ENCODE measurements at places on chromosomes 5 and 9. TPM values are rescaled to one million over a fixed set of nuclear protein-coding genes. Genes with fewer than 3 reads are reported as not detected.

- H3K27ac ChIP-seq = no peak overlapping the region
- H3K27me3 ChIP-seq = no peaks in the 10 kb centered on the region
- H3K4me1 ChIP-seq = peaks cover 14% of the 10 kb centered on the region
- H3K36me3 ChIP-seq = no peaks in the 10 kb centered on the region
These were observed 13.4 kb upstream of the EXOC3 start for GRCh38 chr5:429453-430188.

- H3K27ac ChIP-seq = no peak overlapping the region
- no peaks in the 10 kb centered on the region for H3K27me3 ChIP-seq
- no peak overlapping the region for H3K4me3 ChIP-seq
- no peaks in the 10 kb centered on the region for H3K36me3 ChIP-seq
These were observed 21.7 kb upstream of the GLIS3 start for GRCh38 chr9:4321554-4321953.

DNA sequence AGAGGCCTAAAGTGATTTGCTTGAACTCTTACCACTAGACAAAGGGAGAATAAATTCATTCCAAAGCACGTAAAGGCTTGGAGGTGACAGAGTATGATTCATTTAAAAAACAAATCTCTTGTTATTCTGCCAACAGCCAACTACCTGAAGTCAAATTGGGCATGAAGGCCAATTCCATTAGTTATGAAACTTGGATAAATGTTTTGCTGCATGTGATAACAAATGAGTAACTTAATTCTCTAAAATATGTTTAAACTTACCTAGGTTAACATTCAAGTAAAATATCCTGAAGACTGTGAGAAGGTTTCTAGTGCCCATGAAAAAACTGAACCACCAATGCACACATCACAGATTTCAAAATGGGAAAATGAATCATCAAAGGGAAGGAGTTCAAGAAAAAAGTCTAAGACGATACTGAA is 120.1 kb upstream of the TSLP start:
- H3K27ac ChIP-seq = no peak overlapping the region
- no peaks in the 10 kb centered on the region for H3K4me1 ChIP-seq
- H3K36me3 ChIP-seq = no peaks in the 10 kb centered on the region
- no peaks in the 10 kb centered on the region for H3K27me3 ChIP-seq
- DNase-seq = no peak

DNA sequence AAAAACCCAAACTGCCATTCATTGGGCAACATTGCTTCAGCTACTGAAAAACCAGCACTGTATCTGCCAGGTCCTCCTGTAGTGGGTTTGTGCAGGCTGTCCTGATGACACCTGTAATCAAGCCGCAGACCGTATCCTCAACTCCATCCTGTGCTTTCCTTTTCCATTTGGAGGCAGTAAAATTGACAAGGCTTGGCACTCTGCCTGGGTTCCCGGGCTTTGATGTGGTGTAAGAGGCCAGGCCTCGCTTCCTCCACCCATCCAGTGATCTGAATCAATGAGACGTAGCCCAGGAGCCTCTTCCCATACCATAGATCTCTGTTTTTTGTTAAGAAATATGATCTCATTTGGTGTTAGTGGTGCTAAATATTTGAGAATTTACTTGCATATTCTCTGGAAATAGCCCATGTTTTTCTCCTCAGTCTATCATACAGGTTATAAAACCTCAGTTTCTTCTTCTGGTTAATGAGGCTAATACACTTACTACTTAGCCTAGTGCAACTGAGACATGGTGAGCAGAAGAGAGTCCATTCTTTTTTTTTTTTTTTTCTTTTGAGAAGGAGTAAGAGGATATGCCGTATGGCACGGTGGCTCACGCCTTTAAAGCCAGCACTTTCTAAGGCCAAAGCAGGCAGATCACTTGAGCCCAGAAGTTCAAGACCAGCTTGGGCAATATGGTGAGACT is 34.8 kb downstream of the LSM11 start:
- H3K36me3 ChIP-seq = no peaks in the 10 kb centered on the region
- DNase-seq = peak; percentile 19
- no peak overlapping the region for H3K4me3 ChIP-seq
- H3K27ac ChIP-seq = no peak overlapping the region
- H3K27me3 ChIP-seq = no peaks in the 10 kb centered on the region

DNA sequence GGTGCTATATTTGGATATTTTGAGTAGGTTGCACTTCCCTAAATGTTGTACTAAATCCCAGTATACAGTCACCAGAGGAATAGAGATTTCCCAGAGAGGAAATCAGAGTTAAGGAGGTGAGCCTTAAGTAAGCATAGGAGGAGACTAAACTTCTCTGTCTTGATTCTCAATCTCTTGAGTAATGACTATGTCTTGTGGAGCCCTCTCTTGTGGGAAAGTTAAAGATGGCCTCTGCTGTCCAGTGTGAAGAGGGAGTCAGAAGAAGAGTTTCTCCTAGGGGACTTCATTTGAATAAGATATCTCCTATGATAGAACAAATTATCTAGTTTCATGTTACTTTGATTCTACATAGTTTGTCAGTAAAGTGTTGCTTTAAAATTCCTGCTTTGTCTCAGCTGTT is 502.5 kb downstream of the PDE4D start:
- DNase-seq = no peak
- no peaks in the 10 kb centered on the region for H3K4me1 ChIP-seq
- H3K4me3 ChIP-seq = no peak overlapping the region

GRCh38 chr9:5122116-5122515 is 63.3 kb downstream of the INSL6 start:
- H3K27me3 ChIP-seq = no peaks in the 10 kb centered on the region
- H3K27ac ChIP-seq = no peak overlapping the region
- DNase-seq = no peak
- no peaks in the 10 kb centered on the region for H3K4me1 ChIP-seq

GRCh38 chr5:170941788-170942187 is 80.0 kb downstream of the RANBP17 start:
- DNase-seq = no peak
- H3K4me3 ChIP-seq = no peak overlapping the region
- no peaks in the 10 kb centered on the region for H3K36me3 ChIP-seq
- no peaks in the 10 kb centered on the region for H3K27me3 ChIP-seq
- H3K27ac ChIP-seq = no peak overlapping the region

- H3K4me3 ChIP-seq = no peak overlapping the region
- H3K36me3 ChIP-seq = no peaks in the 10 kb centered on the region
- no peaks in the 10 kb centered on the region for H3K27me3 ChIP-seq
- H3K27ac ChIP-seq = no peak overlapping the region
These were observed 215.6 kb upstream of the DMAC1 start for GRCh38 chr9:8014997-8015682.

DNA sequence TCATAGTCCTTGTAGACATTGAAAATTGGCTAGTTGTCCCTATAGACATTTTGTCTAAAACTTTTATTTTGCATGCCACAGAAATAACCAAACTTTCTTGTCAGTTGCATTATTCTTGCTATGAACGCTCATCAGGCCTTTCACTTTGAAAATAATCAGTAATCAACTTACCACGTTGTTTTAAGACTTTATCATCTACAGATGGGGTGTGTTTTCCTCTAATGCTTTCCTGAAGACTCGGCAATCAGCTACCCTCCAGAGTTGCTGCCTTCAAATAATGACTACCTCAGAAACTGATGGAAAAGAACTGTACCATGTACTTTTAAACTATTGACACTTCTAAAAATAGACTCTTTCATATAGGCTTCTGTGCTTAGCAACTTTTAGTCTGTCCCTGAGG is 33.5 kb upstream of the HSPB3 start:
- no peak for DNase-seq
- no peak overlapping the region for H3K27ac ChIP-seq
- H3K4me3 ChIP-seq = no peak overlapping the region
- H3K4me1 ChIP-seq = no peaks in the 10 kb centered on the region
- H3K36me3 ChIP-seq = no peaks in the 10 kb centered on the region
- no peaks in the 10 kb centered on the region for H3K27me3 ChIP-seq

DNA sequence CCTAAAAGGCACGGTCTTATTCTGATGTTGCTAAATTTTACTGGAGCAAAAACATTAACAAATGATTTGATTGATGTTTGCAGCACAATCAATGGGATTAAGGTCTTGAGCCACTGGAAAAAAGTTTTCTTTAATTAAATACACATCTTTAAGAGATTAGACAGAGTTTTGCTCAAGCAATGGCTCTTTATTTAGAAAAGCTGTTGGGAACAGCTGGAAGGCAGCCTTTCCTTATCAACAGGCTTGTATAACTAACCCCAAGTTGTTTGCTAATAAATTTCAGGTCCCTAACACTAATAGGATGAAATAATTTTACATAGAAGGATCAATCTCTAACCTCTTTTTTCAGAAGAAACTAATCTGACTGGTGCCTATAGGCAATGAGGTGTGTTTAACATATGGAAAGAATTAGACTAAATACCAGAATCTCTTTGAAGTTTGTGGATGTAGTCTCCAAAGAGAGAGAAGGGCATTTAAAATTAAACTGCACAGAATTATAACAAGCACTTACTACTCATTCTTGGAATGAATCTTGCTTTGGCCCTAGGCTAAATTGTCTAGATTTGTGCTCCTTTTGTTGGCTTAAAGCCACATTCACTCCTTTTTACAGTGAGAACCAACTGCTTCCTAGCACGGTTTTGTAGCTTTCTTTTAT is 67.3 kb upstream of the TNFAIP8 start:
- no peak for DNase-seq
- no peaks in the 10 kb centered on the region for H3K27me3 ChIP-seq
- H3K27ac ChIP-seq = peak overlapping the region; percentile 58
- peaks cover 50% of the 10 kb centered on the region for H3K4me1 ChIP-seq

DNA sequence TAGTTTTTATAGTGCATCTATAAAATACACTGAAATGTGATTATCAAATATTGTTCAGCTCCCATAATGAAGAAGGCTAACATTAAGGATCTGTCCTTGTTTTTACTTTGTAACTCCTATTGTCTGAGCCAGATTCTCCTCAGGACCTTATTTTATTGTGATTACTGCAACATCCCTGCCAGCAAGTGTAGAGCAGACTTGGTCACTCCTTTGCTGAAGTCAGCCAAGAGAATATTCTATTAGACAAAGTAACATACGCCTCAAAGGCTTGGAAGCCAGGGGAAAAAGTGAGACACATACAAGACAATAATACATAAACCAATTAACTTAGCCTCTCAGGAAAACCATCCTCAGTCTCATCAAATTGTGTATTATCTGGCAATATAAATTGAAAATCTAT is 269.6 kb downstream of the ARL15 start:
- H3K4me1 ChIP-seq = peaks cover 4% of the 10 kb centered on the region
- H3K36me3 ChIP-seq = no peaks in the 10 kb centered on the region
- no peak overlapping the region for H3K27ac ChIP-seq
- DNase-seq = no peak

DNA sequence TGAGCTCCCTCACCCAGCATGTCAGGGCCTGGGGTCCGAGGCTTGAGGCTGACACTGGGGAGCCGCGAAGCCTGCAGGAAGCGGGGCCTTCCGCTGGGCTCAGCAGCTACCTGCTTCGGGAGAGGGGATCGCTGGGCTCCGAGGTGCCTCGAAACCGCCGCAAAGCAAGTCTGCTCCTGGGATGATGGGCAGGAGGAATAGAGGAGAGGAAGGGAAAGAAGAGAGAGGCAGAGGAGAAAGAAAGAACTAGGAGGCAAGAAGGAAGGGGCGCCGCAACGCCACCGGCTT is 1.5 kb upstream of the PRDM12 start:
- no peak overlapping the region for H3K4me3 ChIP-seq
- no peak for DNase-seq
- peaks cover 97% of the 10 kb centered on the region for H3K27me3 ChIP-seq
- H3K36me3 ChIP-seq = no peaks in the 10 kb centered on the region

GRCh38 chr9:89903141-89903475 is 298.3 kb downstream of the GADD45G start:
- H3K4me3 ChIP-seq = no peak overlapping the region
- no peaks in the 10 kb centered on the region for H3K4me1 ChIP-seq
- H3K27ac ChIP-seq = no peak overlapping the region
- DNase-seq = no peak
- no peaks in the 10 kb centered on the region for H3K27me3 ChIP-seq

GRCh38 chr9:69172895-69173294 is 1.2 kb upstream of the TJP2 start:
- H3K4me1 ChIP-seq = peaks cover 16% of the 10 kb centered on the region
- no peaks in the 10 kb centered on the region for H3K36me3 ChIP-seq

DNA sequence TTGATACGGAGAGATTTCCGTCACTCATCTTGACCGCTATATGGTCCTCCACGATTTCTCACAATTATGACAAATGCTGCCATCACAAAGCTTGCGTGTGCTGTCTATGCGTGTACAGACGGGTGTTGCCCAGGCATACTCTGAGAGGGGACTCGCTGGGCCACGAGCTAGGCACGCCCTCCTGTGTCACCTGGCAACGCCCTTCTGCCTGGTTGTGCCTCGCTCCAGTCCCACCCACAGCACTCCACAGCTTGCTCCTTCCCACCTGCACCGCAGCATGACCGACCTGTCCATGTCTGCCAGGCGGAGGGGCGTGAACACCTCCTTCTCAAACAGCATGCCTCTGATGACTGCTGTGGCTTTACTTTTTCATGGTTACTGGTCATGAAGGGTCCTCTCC is 55.6 kb downstream of the CAMSAP1 start:
- DNase-seq = peak; percentile 34
- H3K27me3 ChIP-seq = no peaks in the 10 kb centered on the region
- H3K4me1 ChIP-seq = peaks cover 3% of the 10 kb centered on the region
- no peaks in the 10 kb centered on the region for H3K36me3 ChIP-seq
- no peak overlapping the region for H3K4me3 ChIP-seq

GRCh38 chr5:65015767-65016166 is 247.0 kb downstream of the CWC27 start:
- H3K4me1 ChIP-seq = peaks cover 23% of the 10 kb centered on the region
- H3K36me3 ChIP-seq = no peaks in the 10 kb centered on the region
- H3K27me3 ChIP-seq = no peaks in the 10 kb centered on the region
- H3K27ac ChIP-seq = no peak overlapping the region

DNA sequence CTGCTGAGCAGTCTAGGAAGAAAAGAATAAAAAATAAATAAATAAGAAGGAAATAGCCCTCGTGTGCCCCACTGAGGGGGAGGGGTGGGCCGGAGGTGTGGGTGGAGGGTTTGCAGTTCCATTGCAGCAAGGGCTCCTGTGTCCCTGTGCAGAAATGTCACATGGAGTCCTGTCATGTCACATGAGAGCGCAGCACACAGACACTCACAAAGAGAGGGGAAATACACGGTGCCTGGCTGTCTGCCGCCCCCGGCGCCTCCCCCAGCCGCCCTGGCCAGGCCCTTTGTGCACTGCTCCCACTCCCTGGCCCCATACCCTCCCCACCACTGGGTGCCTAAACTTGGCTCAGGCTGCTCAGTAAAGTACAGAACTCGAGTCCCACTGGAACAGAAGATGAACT is 55.6 kb upstream of the SPTLC1 start:
- no peak overlapping the region for H3K27ac ChIP-seq
- DNase-seq = no peak
- no peaks in the 10 kb centered on the region for H3K4me1 ChIP-seq
- no peaks in the 10 kb centered on the region for H3K27me3 ChIP-seq
- no peaks in the 10 kb centered on the region for H3K36me3 ChIP-seq

- DNase-seq = no peak
- H3K36me3 ChIP-seq = no peaks in the 10 kb centered on the region
- H3K4me3 ChIP-seq = no peak overlapping the region
- H3K27ac ChIP-seq = no peak overlapping the region
- no peaks in the 10 kb centered on the region for H3K27me3 ChIP-seq
- no peaks in the 10 kb centered on the region for H3K4me1 ChIP-seq
These were observed 19.3 kb upstream of the WNT8A start for GRCh38 chr5:138064526-138064925.

Gene PCDHA12
- total RNA-seq = 18.7 TPM

Gene KIF24
- total RNA-seq = 1.8 TPM

Gene ELL2
- total RNA-seq = 56.0 TPM

Gene CCDC152
- 1.8 TPM for total RNA-seq

Gene ARID3C
- 0.27 TPM for total RNA-seq

Gene LCN10
- total RNA-seq = not detected

Gene C5orf46
- not detected for total RNA-seq

Gene DMRT3
- total RNA-seq = not detected

Gene PRDM9
- total RNA-seq = 0.56 TPM

Gene PKD2L2
- not detected for total RNA-seq

Gene MYMK
- not detected for total RNA-seq

Gene OTP
- total RNA-seq = not detected

Gene SLCO6A1
- 0.52 TPM for total RNA-seq

Gene GKAP1
- total RNA-seq = 5.7 TPM

Gene FST
- 15.3 TPM for total RNA-seq

Gene REXO4
- 16.6 TPM for total RNA-seq
